ENCODE measurements at places on chromosomes 16 and 17.

- no peak for DNase-seq
These were observed 101.2 kb upstream of the CACNG5 start for GRCh38 chr17:66733759-66734158.

DNA sequence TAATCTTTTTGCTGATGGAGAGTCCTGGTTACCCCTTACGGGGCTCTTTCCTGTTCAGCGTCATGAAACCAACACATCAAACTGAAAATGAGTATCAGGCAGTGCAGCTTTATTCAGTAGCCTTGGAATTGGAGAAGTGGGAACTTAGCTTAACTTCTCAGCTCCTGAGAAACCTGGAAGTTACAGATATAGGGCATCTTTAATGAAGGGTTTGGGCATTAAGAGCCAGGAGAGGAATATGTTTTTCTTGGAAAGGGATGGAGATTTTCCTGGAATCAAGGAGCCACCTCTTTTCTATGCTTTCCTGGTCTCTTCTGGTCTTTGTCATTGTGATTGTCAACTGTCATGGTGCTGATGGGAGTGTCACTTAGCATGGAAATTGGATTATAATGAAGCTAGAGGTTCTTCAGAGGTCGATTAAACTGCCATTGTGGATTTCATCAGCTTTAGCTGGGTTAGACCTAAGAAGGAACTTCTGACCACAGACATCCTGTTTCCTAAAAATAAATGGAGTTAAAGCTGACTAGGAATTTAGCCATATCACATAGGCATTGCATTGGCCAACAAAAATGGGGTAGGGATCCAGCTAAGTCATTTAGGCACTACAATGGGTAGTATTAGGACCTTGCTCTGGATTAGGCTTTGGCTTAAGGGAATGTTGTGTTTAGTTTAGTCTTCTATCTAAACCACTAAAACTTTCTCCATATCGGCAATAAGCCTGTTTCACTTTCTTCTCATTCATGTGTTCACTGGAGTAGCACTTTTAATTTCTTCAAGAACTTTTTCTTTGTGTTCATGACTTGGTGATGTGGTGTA lies 186.4 kb downstream of the BCAS3 start:
- DNase-seq, result no peak

DNA sequence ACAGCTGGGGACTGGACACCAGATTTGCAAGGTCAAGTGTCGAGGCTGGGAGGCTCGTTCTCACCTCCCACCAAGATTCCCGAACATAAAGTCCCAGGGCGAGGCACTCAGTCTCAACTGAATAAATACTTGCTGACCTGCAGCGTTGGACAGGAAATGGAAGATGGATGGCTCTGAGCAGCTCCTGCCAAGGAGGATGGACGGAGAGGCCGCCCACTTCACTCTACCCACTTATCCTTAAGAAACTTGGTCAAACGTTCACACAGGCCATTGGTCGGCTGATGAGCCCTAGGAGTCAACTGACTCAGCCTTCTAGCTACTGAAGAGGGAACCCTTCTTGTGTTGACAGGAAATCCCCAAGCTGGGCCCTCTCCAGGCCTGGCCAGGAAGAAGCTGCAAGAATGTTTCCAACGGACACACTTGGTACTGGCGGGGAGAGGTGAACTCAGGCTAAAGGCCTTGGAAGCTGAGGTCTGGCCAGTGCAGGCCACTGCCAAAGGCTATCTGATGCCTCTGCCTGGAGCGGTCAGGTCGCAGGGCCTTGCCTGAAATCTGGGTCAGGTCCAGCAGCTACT lies 50.0 kb downstream of the VAC14 start:
- DNase-seq, result no peak

- DNase-seq, result peak; percentile 29
These were observed 23.8 kb downstream of the NACA2 start for GRCh38 chr17:61567045-61567802.

DNA sequence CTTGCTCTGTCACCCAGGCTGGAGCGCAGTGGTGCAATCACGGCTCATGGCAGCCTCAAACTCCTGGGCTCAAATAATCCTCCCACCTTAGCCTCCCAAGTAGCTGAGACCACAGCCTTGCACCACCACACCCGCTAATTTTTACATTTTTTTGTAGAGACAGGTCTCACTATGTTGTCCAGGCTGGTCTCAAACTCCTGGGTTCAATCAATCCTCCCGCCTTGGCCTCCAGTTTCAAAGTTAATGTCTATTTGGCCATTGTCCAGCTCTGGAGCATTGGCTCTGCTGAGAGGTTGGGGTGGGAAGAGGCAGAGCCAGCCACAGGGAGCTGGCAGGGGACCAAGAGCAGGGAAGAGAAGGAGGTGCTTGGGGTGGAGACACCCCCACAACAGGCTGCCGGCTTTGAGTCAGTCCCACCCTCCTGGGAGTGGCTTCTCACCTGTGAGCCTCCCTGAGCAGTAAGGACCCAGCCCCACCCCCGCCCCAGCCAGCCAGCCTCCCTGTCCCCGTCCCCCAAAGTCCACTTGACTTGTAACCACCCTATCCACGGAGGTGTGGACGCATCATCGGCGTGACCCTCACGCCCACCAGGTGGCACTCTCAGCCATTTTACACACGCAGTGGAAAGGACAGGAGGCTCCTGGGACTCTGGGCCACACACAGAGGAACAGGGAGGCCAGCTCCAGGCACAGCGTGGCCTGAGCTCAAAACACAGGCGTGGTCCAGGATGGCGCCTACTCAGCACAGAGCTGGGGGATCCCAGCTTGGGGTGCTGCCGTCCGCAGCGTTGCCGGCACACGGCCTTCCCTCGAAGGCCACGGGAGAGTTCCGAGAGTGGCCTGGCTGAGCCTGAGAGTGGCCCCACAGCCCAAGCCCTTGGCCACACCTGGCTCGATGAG lies 22.8 kb upstream of the PVALEF start:
- DNase-seq, result peak; percentile 81

GRCh38 chr17:17496189-17497064 lies at the start of gene RASD1:
Gene RASD1, minus strand, starts transcription at chr17:17496395. Its CDS starts 214 bp downstream, at chr17:17496181.
- peak; percentile 75 for DNase-seq

DNA sequence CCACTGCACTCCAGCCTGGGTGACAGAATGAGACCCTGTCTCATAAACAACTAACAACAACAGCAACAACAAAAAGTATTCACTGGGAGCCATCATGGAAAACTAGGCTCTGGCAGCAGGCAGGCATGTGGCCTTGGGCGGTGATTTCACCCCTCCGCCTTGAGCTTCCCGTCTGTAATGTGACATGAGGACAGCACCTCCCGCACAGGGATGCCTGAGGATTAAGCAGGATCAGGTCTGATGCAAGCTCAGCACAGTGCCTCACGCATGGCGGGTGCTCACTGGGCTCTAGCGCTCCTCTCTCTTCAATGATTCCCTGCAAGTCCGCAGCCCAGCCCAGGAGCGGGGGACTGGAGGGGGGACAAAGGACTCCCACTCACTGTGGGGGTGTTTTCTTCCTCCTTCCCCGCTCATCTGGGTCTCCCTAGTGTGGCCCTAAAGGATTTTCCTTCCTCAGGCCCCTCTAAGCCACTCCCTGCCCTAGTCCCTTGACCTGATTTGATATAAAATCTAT lies 2.8 kb downstream of the PLCD3 start:
- no peak for DNase-seq

GRCh38 chr17:76142585-76143041 lies 1.6 kb upstream of the FOXJ1 start:
- DNase-seq, result no peak

DNA sequence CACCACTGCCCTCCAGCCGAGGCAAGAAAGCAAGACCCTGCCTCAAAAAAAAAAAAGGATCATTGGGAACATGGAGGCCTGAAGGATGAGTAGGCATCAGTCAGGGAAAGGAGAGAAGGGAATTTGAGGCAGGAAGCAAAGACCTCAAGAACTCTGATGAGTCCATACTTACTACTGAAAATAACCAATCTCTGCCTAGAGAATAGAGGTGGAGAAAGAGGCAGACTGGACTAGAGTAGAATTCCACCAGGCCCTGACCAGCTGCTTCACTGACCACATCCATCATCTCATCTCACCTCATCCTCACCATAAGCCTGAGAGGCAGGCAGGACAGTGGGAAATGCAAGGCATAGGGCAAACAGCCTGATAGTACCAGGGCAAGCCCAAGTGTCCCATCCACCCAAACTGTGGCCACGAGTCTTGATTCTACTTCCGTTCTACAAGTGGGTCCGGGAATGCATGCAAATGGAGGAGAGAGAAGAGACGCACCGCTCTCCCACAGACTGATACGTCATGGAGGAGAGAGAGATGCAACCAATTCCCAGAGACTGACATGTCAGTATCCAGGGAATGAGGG lies 17.1 kb downstream of the ANKRD11 start:
- DNase-seq, result no peak

DNA sequence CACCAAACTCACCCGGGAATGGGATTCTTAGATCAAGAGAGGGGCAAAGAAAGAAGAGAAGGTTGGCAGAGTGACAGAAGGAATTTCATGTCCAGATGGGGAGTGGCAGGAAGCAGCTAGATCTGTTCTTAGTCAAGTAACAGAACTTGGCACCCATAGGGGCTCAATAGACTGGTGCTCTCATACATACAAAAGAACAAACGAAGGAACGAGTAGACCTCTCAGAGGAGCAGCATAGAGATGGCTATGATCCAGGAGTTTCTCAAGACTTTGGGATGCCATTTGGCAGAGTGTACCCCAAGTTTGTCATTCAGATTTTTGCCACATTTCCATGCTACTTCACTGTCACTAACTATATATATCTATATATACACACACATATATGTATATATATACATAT lies 47.9 kb downstream of the GINS3 start:
- DNase-seq, result no peak

- no peak for DNase-seq
These were observed 28.4 kb upstream of the ZNF423 start for GRCh38 chr16:49884033-49885015.

GRCh38 chr17:39229274-39229913 lies 3.6 kb upstream of the STAC2 start:
- no peak for DNase-seq

GRCh38 chr16:26688699-26689098 lies 378.0 kb upstream of the C16orf82 start:
- no peak for DNase-seq

- no peak for DNase-seq
These were observed 11.6 kb downstream of the WIPF2 start for GRCh38 chr17:40230670-40231069.

- DNase-seq, result peak; percentile 63
These were observed 26.9 kb upstream of the RPL38 start for GRCh38 chr17:74176546-74177001.

- DNase-seq, result no peak
These were observed 5.3 kb downstream of the RPUSD1 start for GRCh38 chr16:782766-783403.

DNA sequence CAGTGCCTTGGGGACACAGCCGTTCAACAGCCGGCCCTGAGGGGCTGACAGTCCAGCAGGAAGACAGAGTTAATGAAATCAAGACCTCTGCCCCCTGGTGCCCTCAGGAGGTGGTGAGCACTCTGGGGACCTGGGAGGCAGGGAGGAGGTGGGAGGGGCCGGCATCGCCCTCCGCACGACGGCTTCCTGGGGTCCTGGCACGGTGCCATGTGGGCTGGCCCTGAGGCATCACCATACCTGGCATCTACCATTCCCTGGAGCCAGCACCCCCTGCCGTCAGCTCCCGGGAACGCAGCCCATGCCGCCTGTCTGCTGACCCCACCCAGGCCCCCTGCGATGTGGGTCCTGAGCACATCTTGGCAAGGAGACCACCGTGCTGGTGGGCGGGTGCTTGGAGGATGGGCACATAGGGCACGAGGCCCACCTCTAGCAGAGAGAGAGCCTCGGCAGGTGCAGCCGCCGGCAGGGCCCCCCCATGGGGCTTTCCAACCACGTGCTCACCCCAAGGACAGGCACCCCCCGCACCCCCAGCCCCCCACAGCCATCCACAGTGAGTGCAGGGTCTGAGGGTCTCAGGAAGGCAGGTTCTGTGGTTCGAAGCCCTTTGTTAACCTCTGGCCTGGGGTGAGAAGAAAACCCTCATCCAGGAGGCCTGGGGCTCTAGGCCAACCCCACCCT lies 52.5 kb downstream of the ZFPM1 start:
- DNase-seq, result peak; percentile 79

- DNase-seq, result no peak
These were observed 103.2 kb downstream of the SOCS1 start for GRCh38 chr16:11152677-11153331.

Measured in OCI-LY7 (cell line).